ENCODE measurements at places on chromosomes 2 and 18.

GRCh38 chr2:128306931-128307460 is 11.7 kb downstream of the HS6ST1 start:
- peak; percentile 66 for DNase-seq

GRCh38 chr2:74659462-74659861 is 5.4 kb downstream of the SEMA4F start:
- no peak for DNase-seq

- no peak for DNase-seq
Measured at GRCh38 chr18:60503199-60503598, 130.6 kb upstream of the MC4R start.

- no peak for DNase-seq
Measured at GRCh38 chr2:222179592-222179991, 119.2 kb downstream of the PAX3 start.

Measured in posterior vena cava (tissue), 2 donors.